Activated T-helper 2 cell treated with anti-CD3 and anti-CD28 coated beads, Interferon-gamma antibody, Interleukin-2, Interleukin-4, amounts not matched to agents 10 μg/mL and 5 μg/mL and 100 μg/mL, durations not matched to agents 14 hours and 24 hours and 36 hours (primary cell): ENCODE measurements at places on chromosomes 13 and 19. TPM values are rescaled to one million over a fixed set of nuclear protein-coding genes. Genes with fewer than 3 reads are reported as not detected.

DNA sequence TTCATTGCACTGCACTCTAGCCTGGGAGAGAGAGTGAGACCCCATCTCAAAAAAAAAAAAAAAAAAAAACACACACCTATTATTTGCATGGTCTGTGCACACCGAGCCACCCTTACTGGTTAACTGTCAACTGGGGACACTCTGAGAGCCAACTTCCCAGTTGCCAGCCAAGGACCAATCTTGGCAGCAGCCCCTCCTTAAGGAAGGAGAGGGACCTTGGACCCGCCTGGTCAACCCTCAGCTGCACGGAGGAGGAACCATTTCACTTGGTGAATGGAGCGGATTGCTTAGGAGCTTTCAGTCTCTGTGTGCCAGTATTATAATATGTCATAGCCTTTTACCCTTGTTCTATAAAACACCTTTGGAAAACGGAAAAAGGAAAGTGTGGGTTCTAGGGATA, 24.9 kb downstream of the MICOS13 start:
- no peak for DNase-seq

DNA sequence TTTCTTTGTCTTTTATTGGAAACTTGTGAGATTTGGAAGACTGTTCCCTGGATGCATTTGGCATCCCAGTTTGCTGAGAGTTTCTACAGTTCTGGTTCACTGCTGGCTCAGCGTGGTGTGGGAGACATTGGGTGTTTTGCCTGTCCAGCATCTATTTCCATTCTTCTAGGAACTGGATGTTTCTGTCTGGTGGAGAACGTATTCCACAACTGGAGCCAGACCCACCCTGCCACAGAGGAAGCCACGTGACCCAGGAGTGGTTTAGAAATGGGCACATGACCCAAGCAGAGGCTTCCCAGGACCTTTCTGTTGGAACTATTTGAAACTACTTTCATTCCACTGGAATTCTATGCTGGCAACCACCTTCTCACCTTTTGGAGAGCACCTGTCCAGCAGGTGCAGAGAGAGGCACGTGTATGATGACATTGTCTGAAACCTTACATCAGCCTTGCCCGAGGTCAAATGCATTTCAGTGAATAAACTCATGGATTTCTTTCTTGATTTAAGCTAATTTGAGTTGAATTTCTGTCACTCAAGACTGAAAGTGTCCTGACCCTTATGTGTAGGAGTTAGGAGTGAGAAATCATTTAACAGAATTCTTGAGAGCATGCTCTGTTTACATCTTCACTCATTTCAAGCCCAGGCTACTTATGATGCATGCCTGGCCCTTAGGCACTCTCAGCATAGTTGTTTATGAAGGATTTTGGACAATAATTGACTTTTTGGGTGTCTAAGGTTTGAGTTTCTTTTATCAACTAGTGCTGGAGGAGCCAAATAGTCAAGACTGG, 121.8 kb downstream of the AKAP11 start:
- DNase-seq = no peak

DNA sequence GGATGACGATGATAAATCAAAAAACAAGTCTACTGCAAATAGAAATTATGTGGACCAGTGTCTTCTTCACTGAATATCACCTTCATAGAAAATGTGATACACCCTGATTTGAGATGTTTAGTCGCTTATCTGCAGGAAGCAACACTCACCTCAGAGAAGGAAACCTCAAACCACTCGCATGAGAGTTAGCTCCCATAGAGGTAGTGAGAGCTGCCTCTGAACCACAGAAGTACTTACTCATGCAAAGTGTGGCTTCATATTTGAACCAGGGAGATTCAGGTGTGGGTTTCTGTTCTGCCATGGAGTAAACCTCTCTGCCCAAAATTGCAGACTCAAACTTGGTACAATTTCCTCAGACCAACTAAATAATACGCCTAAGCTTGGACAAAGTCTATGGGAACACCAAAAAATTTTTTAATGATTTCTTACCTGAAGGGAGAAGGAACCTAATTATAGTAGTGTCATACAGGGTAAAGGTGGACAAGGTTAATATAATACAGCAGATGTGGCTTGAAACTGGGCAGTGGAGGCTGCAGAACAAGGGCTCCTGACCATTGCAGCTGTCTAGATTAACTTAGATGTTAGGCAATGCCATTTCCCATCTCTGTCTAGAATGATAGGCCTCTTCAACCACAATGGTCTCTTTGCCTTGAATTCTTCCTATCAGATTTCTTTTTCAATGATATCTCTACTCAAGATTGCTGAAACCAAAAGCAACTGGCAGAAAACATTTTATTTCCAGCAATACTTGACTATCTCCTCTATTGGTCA, 29.6 kb upstream of the RCBTB2 start:
- DNase-seq = peak; percentile 78

DNA sequence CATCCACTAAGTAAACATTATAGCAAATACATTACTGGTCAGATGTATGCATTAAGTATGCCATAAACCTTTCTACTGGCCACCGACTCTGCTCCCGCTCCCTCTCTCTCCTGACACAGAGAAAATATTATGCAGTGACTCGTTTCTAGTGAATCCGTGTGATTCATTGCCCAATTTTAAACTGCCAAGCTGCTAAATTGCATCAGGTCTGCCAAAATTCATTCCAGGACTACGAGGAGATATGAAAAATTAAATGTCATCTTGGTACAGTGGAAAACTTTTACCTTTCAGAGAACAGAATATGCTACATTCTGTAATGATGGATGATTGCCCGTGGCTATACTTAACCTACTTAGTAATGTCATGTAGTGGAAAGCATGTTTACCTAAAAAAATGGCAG, 368.8 kb upstream of the TSHZ3 start:
- DNase-seq = no peak

- no peak for DNase-seq
Measured at GRCh38 chr19:23305555-23305954, 55.4 kb upstream of the ZNF724 start.

DNA sequence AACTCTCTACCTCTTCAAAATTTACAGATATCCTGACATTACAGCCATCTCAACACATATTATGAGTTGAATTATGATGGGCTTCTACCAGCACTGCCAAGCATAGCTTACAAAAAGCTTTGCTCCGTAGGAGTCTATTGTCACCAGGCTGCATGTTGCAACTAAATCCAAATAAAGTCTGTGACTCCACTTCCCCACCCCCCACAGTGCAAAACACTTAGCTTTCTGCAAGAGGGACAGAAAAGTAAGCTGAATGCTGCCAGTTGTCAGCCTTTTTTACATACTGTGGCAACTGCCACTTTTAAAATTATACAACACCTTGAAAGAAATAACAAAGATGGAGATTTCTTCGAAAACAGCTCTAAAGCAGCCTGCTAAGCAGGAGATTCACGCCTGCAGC, 189.1 kb downstream of the FGF14 start:
- DNase-seq = no peak

DNA sequence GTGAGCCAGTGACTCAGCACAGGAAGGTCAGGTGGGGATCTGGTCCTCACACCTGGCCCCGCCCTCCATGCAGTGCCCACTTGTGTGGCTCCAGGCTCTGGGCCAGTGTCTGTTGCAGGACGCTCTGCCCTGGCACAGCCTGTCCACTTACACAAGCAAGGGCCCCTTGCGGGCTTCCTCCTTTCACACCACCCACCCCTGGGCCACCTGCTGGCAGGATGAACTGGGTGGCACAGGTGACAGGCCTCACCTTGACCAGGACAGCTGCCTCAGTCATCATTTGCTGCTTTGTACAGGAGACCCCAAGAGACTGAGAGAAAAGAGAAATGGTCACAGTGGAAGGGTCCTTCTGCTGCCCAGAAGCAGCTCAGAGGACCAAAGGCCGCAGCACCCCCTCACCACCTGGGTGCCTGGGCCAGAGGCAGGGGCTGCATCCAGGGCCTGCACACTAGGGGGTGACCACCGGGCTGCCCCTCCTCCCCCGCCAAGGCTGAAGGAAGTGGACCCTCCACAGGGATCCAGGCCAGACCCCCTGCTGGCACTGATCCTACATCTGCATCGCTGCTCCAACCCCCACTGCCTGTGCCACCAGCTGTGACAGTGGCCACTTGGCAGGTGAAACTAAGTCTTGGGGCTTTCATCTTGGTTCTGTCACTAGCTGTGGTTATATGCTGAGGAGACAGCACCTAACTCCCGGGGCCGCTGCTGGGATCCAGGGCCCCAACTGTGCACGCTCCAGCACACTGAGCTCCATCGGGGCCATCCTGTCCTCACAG, 110.3 kb downstream of the TUBA3C start:
- no peak for DNase-seq

- DNase-seq = no peak
Measured at GRCh38 chr13:96216543-96216942, 126.6 kb downstream of the HS6ST3 start.

DNA sequence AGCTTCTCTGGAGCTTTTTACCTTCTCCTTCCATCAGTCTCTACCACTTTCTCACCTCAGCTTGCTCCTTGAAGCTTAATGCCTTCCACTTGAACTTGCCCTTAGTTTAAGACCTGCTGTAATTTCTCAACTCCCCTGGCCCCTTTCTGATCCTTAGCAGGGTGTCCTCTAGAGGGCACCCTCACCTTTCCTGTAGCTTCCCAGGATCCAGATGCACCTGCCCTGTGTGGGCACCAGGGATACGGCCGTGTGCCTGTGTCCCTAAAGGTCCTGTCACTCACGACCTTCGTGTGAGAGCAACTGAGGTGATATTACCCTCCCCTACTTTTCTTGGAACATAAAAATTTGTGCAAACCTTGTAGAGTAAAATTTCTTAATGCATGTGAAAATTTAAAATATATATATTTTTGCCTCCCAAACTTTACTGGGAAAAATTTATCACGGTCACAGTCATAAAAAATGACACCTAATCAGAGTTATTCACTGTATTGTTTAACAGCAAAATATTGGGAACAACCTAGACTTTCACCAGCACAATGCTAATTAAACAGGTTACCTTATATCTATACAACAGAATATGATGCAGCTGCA, 46.4 kb downstream of the PSG3 start:
- DNase-seq = no peak

The CCDC8 gene
- total RNA-seq = not detected in 2 replicates

The ZNF221 gene
- 0.92 and 1.4 TPM in 2 replicates for total RNA-seq

DNA sequence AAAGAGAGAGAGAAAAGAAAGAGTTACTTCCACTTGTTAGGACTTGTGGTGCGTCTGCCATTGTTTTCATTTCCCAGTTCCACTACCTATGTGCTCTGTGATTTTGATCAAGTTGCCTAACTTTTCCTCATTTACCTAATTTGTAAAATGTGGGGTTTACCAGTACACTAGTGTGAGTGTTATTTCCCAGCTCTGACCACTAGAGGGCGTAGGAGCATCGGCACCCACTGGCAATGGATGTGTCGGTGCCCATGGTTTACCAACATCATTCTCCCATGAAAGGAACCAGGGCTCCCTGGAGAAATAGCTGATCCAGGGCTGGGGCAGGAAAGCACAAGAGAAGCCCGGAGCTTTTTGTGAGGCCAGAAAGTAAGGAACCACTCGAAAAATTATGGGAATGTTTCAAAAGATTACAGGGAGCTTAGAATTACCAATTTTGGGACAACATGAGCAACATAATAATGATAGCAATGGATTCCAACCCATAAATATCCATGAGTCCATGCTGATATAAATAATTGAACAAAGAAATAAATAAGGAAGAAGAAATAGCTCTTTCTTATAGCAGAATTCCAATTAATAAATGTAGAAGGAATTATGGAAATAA, 15.1 kb upstream of the CEACAM4 start:
- peak; percentile 47 for DNase-seq

- no peak for DNase-seq
Measured at GRCh38 chr19:46353730-46354528, 7.0 kb downstream of the PPP5C start.

DNA sequence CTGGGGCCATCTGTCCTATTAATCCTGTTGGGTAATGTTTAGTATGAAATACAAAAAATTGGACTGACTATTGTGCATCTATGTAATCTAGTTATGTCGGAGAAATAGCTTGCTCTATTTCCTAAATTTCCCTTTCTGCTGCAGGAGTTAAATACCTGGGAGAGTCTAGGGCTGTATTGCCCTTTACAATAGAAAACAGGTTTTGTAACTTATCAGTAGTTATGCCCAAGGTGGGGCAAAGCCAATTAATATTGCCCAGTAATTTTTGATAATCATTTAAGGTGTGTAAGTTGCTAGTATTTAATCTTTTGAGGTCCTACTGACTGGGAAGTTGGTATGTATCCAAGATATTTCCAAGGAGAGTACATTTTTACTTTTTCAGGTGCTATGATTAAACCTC, 838.1 kb downstream of the DACH1 start:
- no peak for DNase-seq

- no peak for DNase-seq
Measured at GRCh38 chr13:29943273-29943672, 92.9 kb upstream of the UBL3 start.

The ZNF296 gene
- total RNA-seq = 3.9 and 5.8 TPM in 2 replicates

DNA sequence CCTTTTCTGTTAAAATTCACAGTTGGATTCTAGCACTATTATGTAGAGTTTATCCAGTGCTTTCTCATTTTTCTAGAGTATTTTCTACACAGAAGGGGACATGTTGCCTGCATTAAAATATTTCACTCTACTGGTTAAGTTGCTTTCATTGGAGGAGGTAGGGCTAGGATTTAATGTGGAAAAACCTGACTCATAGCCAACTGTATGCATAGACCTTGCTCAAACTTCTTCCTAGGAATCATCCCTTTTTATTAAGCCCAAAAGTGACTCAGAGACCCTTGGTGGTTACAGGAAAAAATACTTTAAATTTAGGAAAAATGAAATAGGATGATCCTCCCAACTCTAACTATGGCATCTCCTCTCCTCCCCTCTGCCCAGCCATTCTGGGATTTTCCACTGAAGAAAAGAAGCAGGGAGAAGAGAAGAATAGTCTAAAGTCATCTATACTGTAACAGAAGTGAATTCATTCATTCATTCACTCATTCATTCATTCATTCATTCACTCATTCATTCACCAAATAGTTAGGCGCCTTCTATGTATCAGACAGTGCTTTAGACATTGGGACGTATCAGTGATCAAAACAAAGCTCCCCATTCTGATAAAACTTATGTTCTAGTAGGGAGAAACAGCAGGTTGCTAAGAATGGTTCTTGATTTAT, 109.0 kb upstream of the HTR2A start:
- DNase-seq = no peak

DNA sequence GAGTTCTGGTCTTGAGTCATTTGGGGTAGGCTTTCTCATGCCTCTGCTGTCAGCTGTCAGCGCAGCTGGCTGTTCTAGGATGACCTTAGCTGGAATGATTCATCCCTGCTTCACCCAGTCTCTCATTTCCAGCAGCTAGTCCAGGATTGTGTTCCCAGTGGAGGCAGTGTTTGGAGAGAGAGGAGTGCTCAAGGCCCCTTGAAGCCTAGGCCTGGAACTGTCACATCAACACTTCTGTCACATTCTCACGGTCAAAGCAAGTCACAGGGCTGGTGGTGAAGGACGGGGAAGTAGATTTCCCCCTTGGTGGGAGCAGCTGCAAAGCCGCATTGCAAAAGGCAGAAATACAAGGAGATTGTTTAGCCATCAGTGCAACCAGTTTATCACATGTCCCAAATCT, 15.2 kb downstream of the TPT1 start:
- no peak for DNase-seq

- DNase-seq = peak; percentile 64
Measured at GRCh38 chr13:24709186-24709913, 29.1 kb downstream of the ATP12A start.

The SIGLEC7 gene
- not detected in 2 replicates for total RNA-seq

- DNase-seq = no peak
Measured at GRCh38 chr19:34998777-34999497, 1.2 kb upstream of the GRAMD1A start.

The ZNF793 gene
- 0.32 and 0.66 TPM in 2 replicates for total RNA-seq
